ENCODE measurements at places on chromosomes 2 and 18.

- DNase-seq, result no peak
Observed at GRCh38 chr2:170139276-170139967, 38.5 kb upstream of the MYO3B start.

- DNase-seq, result peak; percentile 76
Observed at GRCh38 chr2:3656762-3657721, 958 bp upstream of the ALLC start.

GRCh38 chr2:62657783-62658182 lies 47.7 kb upstream of the EHBP1 start:
- no peak for DNase-seq

GRCh38 chr18:62085756-62086155 lies 101.1 kb downstream of the PIGN start:
- DNase-seq, result no peak

DNA sequence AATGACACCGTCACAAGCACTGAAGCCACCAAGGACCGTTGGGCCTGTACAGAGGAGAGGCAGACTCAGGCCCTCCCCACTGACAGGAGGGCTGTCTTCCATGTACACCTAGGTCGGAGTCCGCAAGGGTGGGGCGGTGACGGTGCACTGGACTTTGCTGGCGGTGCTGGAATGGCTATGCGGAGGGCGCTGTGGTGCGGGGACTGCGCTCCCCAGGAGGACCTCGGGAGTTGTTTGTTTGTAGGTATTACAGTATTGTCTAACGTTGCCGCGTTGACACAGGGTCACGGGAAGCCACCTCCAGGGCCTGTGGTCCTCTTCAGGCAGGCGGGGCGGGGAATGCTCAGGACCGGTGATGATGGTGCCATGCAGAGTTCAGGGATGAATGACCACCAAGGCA lies 126.2 kb downstream of the TPO start:
- DNase-seq, result no peak

GRCh38 chr2:216636551-216637450 lies 3.6 kb downstream of the IGFBP2 start:
- DNase-seq, result peak; percentile 12

DNA sequence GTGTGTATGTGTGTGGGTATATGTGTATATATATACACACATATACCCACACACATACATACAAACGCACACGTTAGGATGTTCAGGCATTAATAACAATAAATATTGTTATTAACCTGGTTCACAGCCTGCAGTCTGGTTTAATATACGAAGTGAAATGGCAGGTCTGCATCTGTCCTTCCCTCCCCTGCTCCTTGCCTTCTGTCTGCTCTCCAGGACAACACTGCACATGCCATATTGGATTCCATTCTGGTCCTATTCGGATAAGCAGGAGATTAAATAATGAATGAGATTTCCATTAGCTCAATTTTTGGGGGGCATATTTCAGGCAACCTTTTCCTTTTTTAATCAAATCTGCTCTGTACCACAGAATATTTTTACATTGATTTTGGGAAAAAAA lies 158.0 kb downstream of the CELF4 start:
- no peak for DNase-seq

- no peak for DNase-seq
Observed at GRCh38 chr2:148298196-148298595, 277.3 kb downstream of the MBD5 start.

DNA sequence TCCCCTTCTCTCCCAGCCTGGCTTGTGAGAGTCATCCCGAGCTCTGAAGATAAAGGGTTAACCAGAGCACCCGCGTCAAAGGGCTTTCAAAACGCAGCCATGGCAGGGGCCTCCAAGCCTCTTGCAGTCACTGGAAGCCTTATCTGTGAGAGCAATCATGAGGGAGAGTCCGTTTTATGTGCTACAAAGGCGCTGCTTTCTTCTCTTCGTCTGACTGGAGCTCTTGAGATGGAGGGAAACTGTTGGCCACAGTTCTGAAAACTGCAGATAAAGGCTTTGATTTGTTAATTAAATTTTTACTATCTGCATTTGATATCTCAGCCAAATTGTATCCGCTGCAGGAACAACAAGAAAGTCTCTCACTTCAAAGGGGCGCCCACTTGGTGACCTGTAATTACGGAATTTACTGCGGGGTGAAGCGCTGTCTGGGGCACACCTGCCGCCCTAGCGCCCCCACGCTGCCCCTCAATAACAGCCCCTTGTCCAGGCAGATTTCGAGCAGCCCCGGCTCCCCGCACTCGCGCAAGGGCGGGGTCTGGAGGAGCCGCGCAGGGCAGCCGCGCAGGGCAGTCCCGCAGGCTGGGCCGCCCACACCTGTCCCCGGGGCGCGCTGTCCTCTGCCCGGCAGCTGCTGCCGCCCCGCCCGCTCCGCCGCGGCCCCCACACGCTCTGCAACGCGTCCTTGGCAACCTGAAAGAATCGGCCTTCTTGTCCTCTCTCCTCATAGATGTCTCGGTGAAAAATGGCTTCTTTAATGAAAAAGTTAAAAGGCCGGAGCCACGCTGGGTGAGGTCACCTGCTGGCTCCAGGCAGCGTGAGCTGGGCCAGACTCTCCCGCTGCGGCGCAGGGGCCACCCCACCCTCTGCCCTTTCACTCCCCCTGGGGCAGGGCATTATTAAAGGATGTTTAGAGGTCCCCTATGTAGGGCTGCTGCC lies 217.9 kb downstream of the VAPA start:
- peak; percentile 77 for DNase-seq

GRCh38 chr2:218218268-218219185 lies 1.5 kb downstream of the ARPC2 start:
- DNase-seq, result no peak

DNA sequence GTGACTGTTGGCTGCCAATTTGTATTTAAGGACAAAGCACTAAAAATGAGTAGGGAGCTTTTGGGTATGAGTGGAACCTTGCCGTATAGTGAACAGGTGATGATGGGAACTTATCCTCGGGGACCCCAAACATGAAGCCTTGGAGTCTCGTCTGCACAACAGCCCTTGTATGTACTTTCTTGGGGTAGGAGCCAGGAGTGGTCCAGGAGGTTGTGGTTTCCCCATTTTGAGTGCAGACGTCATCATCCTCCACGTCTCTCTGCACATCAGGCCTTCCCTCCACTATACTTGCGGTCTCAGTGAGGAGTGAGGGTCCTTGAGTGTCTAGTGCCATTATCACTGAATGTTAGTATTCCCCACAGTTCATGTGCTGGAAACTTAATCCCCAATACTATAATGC lies 101.5 kb upstream of the HS6ST1 start:
- DNase-seq, result no peak

GRCh38 chr18:44625386-44625785 lies 55.3 kb upstream of the SETBP1 start:
- peak; percentile 43 for DNase-seq
